ENCODE measurements at places on chromosomes 7 and 10.

- DNase-seq: no peak
Observed at GRCh38 chr7:112453505-112454171, 3.4 kb downstream of the IFRD1 start.

- no peak for DNase-seq
Observed at GRCh38 chr7:4434306-4434705, 247.8 kb upstream of the FOXK1 start.

DNA sequence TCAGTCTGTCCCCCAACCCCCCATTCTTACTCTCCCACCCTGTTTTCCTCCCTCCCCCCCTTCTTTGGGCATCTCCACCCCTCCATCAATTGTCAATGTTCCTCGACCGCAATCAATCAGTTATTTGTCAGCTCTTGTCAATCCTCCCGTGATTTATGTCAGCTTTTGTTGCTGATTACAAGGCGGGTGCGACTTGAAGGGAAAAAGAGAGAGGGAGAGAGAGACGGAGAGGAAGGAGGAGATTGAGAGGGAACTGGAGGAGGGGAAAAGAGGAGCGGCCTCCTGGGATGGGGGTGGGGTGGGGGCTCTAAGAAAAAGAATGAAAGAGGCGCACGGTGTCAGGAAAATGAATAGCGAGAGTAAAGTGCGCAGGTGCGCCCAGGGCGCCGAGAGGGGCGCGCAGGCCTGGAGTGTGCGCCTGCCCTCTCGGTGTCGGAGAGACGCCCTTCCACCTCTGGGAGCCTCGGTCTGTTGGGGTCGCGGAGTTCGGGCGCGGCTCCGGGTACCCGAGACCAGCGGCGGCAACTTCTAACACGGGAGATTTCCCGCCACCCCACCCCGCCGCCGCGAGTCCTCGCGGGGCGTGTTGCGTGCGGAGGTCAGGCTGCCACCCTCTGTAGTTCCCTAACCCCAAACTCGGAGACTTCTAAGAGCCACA, 1.1 kb upstream of the ZNF503 start:
- DNase-seq: no peak

GRCh38 chr10:132054564-132054963, 11.2 kb upstream of the JAKMIP3 start:
- DNase-seq: no peak

- DNase-seq: no peak
Observed at GRCh38 chr10:102122450-102122849, 2.3 kb upstream of the LDB1 start.

- no peak for DNase-seq
Observed at GRCh38 chr10:76357726-76358415, 926.4 kb downstream of the LRMDA start.

GRCh38 chr7:31478018-31478417, 35.9 kb upstream of the ITPRID1 start:
- DNase-seq: no peak

GRCh38 chr7:128839751-128840177, 9.6 kb downstream of the FLNC start:
- no peak for DNase-seq

Measured in activated CD8-positive, alpha-beta memory T cell treated with anti-CD3 and anti-CD28 coated beads for 1 hour (primary cell).